Mesothelial cell of epicardium (in vitro differentiated cells): ENCODE measurements at places on chromosomes 1 and 21. TPM values are rescaled to one million over a fixed set of nuclear protein-coding genes. Genes with fewer than 3 reads are reported as not detected.

- DNase-seq: no peak
Observed at GRCh38 chr1:6241887-6242740, 1.9 kb upstream of the HES3 start.

Gene HRNR
- not detected in 3 replicates for total RNA-seq

Gene VCAM1
- 30.8 to 35.6 TPM (median 33.6 TPM) in 3 replicates for total RNA-seq

- DNase-seq: no peak
Observed at GRCh38 chr1:14725695-14726094, 127.2 kb downstream of the KAZN start.

DNA sequence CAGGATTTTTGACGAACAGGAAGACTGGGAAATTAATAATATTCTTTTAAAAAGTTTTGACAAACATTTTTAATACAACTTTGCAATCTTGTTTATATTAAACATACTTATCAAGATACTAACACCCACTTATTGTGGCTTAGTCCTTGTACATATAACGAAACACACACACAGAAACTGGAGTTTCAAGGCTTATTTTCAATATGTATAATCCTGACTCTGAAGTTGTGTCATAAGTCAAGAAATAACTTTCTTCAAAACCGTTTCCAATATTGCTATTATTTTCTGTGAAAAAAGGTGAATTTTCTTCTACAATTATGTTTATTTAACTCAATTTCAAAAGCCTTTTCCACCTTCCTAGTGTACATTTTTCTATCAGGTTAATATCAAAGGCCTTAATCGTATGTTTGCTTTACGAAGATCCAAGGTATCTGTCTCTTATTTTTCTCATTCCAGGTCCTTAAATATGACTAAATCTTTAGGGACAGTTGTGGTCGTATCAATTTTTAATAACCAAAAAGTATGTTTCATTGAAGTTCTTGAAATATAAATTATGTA, 1.8 kb downstream of the CDKN2C start:
- DNase-seq: no peak

GRCh38 chr1:86773341-86774288, 69.2 kb downstream of the SH3GLB1 start:
- no peak for DNase-seq

DNA sequence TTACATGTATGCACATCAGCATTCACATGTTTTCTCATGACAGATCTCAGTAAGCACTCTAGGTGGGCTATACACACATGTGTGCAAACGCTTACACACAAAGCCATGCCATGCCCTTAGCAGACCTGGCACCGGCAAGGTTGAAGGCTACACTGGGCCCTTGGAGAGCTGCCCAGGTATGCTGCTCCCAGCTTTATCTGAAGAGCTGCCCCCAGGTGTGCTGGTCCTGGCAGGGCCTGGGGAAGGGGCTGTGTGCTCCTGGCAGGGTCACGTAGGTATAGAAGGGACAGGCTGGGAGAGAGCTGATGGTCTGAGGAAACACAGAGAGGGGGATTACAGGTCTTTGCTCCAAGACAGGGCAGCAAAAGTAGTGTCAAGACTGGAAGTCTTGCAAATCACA, 146.7 kb upstream of the VANGL1 start:
- DNase-seq: peak; percentile 14

GRCh38 chr1:37472281-37472680, 2.1 kb upstream of the ZC3H12A start:
- no peak for DNase-seq

GRCh38 chr21:33755354-33755753, 113.1 kb downstream of the ITSN1 start:
- DNase-seq: no peak

Gene HTR6
- total RNA-seq: 0.11 to 0.24 TPM (median 0.11 TPM) in 3 replicates
